ENCODE measurements at places on chromosomes 13 and 19. TPM values are rescaled to one million over a fixed set of nuclear protein-coding genes. Genes with fewer than 3 reads are reported as not detected.

The THSD1 gene
- not detected for polyA plus RNA-seq

The UBE2L5 gene
- not detected for polyA plus RNA-seq

The MEIOSIN gene
- not detected for polyA plus RNA-seq

The GPR12 gene
- 0.03 TPM for polyA plus RNA-seq

The CEACAM5 gene
- 172 TPM for polyA plus RNA-seq

The C19orf67 gene
- polyA plus RNA-seq = not detected

The FXYD3 gene
- 2,871 TPM for polyA plus RNA-seq

The ZNF99 gene
- polyA plus RNA-seq = not detected

The LGALS14 gene
- polyA plus RNA-seq = not detected
